ENCODE measurements at places on chromosomes 6 and 20.

- no peak for DNase-seq
These were observed 89.3 kb downstream of the CAP2 start for GRCh38 chr6:17482711-17483110.

GRCh38 chr6:73452107-73452461 is at the start of gene CGAS:
CGAS (minus strand) TSS chr6:73452297; CDS start chr6:73452181, 116 bp downstream.
- peak; percentile 89 for DNase-seq

DNA sequence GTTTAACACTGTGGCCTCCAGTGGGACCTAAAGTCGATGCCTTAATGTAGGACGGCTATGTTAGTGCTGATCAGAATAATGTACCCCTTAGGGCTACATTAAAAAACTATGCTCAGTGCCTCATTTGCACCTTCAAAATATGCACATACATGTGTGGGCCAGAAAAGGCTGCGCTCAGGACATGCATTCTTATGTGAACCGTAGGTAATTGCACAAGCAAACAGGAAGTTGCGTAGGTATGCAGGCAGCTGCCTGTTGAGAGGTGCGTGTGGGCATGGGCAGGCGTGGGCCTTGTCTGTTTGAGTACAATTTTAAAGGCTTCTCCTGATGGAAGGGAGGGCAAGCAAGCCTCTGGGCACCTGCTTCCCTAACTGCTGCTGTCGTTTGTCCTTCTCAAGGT is 116.2 kb upstream of the JAG1 start:
- DNase-seq = no peak

DNA sequence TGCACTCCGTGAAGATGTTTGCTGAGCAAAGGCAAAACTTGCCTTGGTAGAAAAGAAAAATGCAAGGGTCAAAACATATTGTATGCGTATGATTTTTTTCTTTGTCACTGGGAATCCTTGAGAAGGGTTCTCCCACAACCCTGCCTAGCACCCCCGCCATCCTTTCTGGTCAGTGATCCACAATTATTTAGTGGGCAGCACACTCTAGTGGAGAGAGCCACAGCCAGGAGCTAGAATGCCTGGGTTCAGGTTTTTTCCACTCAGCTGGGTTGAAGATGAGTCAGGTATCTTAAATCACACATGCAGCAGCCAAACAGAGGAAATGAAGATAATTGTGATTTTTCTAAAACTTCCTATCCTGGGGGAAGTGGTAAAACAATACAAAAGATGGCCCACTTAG is 243.1 kb downstream of the PKHD1 start:
- no peak for DNase-seq

- no peak for DNase-seq
These were observed 109.7 kb upstream of the GMDS start for GRCh38 chr6:2355150-2355549.

DNA sequence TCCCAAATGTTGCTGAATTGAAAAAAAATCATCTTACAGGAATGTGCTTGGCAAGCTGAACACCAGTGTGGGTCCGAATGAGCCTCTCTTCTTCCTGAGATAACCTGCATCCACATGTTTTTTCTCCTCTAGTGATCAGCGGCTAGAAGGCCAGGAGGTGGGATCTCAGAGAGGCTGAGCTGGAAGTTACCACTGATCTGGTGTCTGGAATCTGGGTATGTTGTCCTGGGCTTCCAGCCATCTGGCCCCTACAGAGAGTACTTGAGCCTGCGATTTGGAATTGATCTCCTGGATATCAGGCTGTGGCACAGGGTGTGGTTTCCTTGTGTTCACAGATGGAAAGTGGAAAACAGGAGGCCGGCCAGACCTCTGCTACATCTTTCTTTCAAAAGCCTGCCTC is 35.9 kb downstream of the SULF2 start:
- DNase-seq = no peak

DNA sequence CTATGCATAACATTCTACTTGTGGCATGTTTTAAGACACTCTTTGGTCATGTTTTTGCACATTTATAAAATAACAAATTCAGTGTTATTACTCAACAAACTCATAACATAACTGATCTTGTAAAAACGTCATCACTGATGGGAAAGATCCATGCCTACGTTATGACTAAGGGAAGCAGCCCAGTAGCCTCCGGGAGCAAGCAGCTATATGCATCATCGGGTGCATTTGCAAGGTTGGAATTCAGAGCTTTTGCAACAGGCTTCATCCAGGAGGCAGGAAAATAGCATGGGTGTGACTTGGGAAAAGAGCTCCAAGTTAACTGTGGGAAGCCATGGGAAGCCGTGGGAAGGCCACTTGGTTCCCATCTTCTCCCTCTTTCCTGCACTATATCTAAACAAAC is 271.6 kb upstream of the SGK1 start:
- DNase-seq = no peak

- no peak for DNase-seq
These were observed 27.6 kb downstream of the ZNF292 start for GRCh38 chr6:87182940-87183339.

GRCh38 chr6:66402873-66403272 is 695.8 kb upstream of the EYS start:
- no peak for DNase-seq

DNA sequence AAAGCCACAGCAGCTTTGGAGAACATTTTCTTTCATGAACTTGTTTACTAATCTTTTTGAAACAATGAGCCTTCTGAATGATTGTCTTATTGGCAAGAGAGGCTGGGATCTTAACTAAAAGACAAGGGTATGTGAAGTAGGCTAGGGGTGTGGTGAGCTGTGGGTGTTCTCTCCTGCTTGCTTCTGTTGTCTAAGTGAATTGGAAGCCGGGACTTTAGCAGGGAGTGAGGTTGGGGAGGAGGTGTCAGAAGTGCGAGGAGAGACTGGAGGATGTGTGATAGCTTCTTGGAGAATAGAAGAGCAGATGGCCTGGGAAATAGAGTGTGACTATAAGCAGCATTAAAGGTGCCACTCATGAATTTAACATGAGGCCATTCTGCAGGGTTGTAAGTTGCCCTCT is 562.8 kb downstream of the UTRN start:
- DNase-seq = no peak

DNA sequence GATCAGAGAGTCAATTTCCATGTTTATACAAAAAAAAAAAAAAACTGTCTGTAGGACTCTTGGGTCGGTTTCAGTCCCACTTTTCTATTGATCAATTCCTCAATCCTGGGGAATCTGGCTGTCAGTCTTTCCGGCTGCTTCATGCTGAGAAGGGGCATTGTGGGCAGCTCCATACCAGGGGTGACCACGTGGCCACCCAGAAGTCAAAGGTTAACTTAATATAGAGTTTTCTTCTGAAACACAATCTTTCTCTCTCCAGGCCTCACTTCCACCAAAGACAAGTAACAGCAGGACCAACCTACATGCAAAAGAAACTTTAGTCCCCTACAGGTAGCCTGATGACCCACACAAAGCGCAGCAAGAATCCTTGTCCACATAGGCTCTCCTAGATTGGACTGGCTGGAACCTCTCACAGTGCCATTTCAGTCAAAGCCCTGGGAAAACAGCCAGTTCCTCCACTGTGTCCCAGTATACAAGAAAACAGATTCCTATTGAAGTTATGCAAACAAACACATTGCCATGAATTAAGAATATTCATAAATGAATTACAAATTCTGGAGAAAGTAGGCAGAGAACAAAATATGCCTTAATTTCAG is 18.5 kb upstream of the SERPINB9 start:
- no peak for DNase-seq

- DNase-seq = no peak
These were observed 187.3 kb upstream of the TENT5A start for GRCh38 chr6:81939766-81940165.

GRCh38 chr6:33118525-33119123 is 42.8 kb downstream of the HLA-DPB1 start:
- DNase-seq = no peak

DNA sequence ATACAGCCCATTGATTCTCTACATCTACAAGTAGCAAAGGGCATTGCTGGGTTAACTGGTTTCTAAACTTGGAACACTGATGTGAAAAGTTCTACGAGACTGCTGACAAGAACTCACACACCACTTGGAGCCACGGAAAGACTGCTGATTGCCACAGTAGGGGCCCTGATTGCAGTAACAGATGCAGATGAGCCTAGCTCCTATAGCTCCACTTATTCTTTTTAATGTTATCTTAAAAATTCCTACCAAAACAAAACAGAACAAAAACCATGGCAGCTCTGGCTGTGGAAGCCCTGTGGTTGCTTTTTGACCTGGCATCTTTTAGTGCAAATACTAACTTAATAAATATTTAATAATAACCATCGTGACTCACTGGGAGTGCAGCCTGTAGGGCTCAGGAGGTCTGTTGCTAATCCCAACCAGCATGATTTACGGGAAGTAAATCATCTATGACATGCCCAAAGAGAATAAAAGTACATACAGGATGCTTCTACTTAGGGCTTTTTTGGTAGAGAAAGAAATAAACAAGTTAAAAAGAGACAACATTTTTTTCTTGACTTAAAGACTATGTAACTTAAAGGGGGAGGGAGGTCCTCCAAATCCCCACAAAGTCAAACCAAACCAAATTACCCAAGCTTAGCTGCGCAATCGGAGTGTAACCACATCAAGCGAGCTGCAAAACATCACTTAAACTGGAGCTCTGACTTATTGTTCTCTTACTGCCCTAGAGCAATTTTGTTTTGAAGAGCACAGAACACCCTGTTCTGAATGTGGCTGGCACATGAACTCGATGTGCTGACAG is 87.2 kb downstream of the FKBP5 start:
- peak; percentile 68 for DNase-seq

DNA sequence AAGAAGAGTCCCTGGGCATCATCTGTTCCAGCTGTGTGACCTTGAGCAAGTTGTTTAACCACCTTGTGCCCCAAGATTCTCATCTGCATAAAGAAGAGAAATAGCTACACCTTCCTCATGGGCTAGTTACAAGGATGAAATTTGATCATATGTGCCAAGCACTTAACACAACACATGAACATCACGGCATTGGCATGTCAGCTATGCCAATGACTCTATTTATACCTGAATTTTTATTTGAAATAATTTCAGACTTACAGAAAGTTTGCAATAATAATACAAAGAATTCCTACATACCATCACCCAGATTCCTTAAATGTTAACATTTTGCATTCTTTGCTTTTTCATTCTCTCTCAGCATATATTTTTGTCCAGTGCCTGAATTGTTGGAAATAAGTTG is 21.0 kb upstream of the TCF15 start:
- DNase-seq = no peak

- DNase-seq = no peak
These were observed 187.8 kb downstream of the SMOC2 start for GRCh38 chr6:168628732-168629245.

DNA sequence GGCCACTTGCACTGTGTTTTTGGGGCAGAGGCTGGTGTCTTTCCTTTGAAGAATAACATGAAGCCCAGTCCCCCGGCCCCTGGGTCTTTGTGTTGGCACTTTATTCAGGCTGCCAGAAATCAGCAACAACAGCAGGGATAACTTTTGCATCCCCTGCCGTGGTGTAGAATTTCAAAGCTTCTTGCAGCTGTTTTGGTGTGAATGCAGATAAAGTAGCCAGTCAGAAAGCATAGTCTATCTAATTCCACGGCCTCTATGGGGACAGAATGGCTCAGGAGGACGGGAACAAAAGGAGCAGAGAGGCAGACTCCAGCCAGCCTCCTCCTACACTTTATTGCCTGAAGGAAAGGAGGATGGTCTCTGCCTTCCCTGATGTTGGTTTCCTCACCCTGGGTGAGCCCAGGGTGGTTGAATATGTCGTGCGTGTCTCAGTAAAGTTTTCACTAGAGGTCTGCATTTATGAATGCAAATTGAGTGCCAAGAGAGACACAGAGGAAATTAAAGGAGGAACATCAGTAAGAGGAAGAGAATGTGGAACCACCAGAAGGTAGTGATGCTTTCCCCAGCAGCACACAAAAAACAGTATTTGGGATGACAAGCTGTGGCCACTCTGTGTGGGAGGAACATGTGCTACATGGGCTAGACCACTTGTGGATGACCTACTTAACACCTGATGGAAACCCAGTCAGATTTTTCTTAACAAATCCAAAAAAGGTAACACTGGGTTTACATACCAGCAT is 125.9 kb upstream of the TRAF3IP2 start:
- no peak for DNase-seq

DNA sequence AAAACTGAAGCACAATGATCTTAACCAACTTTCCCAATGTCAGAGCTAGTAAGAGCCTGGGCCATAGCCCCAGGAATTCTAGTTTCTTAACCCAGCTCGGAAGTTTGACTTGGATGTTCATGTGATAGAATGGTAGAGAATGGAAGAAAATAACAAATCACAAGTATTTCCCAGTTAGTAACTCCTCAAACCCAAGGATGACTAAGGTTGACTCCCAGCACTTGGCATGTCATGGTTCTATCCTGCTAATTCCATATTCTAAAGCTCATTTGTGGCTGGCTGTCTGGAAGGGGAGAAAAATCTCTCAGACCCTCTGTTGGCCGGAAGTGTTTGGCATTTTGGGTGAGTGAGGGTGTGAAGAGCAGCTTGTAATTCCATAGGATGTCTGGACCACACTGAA is 248.7 kb downstream of the RFPL4B start:
- DNase-seq = no peak

DNA sequence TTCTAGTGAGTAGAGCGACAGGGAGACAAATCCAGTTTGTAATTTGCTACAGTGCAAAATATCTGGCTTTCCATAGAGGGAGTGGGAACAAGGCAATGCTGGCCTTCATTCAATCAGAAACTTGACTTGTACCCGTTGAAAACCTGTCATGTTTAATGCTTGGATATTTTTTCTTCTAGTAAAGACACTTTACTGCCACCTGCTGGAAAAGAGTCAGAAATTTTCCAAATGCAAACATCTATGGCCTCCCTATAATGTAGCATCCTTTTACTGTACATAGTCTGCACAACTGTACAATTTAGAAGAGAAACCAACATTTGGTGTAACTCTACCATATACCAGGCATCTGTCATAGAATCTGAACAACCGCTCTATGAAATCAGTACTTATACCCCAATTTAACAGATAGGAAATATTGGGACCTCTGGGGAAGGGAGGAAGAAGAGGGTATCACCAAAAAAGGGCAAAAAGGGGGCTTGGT is 16.7 kb upstream of the TBC1D20 start:
- DNase-seq = peak; percentile 19

All from activated CD4-positive, alpha-beta T cell treated with anti-CD3 and anti-CD28 coated beads for 36 hours (primary cell).